ENCODE measurements at places on chromosomes 2 and 18.

- peak; percentile 11 for DNase-seq
Observed at GRCh38 chr2:191155608-191156071, 4.8 kb upstream of the STAT4 start.

DNA sequence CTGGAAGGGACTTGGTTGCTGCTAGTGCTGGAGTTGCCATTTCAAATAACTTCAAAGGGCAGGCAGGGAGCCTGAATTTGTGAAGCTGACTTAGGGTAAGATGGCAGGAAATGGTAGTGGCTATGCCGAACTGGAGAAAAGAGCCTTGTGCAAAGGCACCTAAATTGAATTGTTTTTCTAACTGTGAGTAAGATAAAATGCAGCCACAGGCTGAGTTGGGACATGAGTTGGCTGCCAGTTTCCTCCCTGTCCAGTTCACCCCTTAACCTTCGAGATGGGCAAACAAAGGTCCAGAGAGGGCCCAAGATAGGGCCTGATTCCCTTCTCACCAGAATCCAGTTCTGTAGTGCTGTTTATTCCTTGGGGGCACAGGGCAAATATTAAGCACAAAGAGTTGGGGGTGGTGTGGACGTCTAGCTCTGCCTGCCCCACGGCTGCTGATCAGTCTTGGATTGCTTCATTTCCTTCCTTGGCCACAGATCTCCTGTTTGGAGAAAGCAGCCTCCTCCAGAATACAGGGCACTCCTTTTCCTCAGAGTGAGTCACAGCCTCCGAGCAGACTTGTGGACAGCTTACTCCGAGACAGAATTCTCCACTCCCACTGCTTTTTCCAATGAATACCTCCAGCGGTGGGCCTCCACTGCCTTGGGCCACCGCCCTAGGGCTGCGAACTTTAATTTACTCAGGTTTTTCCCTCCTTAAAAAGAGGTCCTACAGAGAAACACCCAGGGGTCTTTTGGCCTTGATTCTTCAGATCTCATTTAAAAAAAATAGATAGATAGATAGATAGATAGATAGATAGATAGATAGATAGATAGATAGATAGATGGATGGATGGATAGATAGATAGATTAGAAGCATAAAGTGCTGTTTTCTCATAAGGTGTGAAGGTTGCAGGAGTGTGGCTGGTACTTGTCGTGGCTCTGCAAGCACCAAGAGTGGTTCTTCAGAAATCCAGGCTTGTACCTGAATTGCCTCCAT lies 18.4 kb upstream of the SLC20A1 start:
- no peak for DNase-seq

DNA sequence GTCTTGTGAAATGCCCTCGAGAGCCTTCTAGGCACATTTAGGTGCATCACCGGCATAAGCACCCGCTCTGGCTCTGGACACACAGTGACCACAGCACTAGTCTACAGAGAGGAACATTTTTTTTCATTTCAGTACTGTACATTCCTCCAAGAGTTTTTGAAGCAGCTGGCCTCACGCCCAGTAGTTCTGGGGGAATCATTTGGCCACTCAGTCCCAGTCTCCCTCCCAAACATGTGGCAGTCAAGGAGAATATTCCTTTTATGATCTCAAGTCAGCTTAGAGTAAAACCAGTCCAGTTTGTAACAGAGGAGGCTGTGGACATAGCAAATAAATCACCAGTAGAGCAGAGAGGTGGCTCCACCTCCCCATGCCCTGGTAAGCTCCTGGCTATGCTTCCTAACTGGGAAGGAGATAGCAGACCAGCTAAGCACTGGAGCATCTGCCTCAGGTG lies 48.1 kb downstream of the KCNE4 start:
- DNase-seq, result no peak

DNA sequence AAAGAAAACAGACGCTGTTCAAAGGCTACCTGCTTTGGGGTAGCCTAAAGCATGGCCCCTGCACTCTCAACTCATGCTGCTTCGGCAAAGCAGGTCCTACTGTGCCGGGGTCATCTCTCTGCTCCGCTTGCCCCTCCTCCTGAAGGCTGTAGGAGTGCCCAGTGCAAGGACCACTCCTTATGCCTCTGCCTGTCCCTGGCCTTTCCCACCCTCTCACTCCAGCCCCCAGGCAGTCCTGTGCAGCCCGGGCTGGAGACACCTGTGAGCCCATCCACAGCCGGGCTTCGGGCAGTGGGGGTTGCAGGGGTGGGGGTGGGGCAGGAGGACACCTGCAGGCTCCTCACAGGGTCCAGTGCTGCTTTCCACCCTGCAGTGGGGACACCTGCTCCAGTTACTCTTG lies 69.1 kb downstream of the ACKR3 start:
- DNase-seq, result no peak

DNA sequence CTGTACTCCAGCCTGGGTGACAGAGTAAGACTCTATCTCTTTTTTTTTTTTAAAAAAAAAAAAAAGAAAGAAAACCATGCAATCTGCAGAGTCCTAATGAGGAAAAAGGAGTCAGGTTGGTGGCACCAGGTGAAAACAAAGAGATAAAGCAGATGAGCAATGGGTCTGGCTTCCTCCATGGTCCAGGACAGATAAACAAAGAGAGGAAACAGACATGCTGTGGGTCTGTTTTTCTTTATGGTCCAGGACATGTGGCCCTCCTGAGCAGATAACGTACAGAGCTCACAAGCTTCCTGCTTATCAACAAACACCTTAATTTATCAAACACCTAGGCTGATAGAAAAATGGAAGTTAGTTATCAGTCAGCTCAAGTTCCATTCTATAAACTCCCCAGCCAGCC lies 24.4 kb upstream of the TUBB6 start:
- DNase-seq, result no peak

GRCh38 chr2:85758361-85759256 lies 4.8 kb downstream of the ATOH8 start:
- no peak for DNase-seq

- DNase-seq, result no peak
Observed at GRCh38 chr2:218425531-218425930, 6.6 kb downstream of the VIL1 start.

- DNase-seq, result no peak
Observed at GRCh38 chr2:195458936-195459335, 198.1 kb upstream of the SLC39A10 start.

- DNase-seq, result no peak
Observed at GRCh38 chr2:189225032-189225431, 45.5 kb upstream of the COL5A2 start.

GRCh38 chr18:79608999-79609461 lies 70.6 kb upstream of the CTDP1 start:
- no peak for DNase-seq

GRCh38 chr2:3073041-3073595 lies 304.5 kb downstream of the EIPR1 start:
- DNase-seq, result no peak

DNA sequence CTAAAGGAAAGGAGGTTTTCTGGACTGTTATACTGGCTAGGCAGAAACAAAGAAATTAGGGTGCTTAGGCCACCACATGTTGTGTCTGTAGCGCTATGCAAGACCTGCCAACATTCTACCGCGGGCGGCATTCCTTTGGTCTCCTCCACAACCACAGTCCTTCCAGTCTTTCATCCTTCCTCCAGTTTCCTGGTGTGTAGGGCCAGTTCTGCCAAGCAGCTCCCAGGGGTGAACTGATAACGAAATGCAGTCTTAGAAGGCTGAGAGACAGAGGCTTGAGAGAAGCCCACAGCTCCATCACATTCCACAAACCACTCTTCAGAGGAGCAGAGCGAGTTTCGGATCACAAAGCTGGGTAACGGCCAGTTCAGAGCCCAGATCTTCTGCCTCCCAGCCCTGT lies 19.5 kb upstream of the CXXC1 start:
- no peak for DNase-seq

DNA sequence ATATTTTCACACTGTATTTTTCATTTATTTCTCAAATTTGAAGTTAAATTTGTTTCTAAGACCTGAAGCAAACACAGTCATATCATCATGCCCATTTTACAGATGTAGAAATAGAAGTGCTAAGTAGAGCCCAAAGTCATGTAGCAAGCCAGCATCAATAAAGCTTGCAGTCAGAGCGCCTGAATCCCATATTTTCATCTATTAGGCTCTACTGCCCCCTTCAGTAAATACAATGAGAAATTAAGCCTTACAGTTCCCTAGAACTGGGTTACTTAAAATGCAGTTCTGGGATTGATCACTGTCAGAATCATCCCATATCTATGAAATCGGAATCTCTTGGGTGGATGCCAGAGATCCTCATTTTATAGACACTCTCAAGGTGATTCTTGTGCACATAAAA lies 419.9 kb downstream of the TGIF1 start:
- DNase-seq, result no peak

DNA sequence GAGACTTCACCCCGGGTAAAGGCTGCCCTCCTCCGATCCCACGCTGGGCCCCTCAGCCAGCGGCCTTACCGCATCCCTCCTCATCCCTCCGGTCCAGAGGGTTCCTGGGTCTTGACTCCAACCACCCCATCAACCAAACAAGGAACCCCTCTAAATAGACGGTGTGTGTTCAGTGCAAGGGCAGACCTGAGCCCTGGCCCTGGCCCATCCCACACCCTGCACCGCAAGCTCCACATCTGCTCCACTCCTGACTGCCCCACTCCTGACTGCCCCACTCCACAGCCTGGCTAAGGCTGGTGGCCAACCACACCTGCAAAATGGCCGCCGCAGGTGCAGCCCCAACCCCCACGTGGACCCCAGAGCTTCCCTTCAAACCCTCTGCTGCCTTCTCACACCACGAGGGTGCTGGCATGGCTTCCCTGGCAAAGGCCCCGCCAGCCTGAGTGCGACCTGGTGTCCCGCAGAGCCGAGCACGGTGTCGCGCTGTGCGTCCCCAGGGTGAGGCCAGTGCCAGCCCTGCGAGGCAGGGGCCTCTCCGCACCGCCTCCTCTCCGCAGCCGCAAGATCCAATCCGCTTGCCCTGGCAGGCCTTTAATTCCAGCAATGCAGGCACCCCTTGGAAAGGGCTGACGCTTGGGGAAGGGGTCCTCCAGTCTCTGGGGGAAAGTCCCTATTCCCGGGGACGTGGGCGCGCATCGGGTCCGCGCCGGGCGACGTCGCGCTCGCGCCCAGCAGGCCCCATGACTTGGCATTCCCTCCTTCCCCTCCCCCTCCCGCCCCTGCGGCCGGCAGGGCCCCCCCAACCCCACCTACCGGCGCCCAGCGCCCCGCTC lies 1.5 kb downstream of the KIF1A start:
- no peak for DNase-seq

GRCh38 chr18:34726286-34727004 lies 16.3 kb downstream of the DTNA start:
- no peak for DNase-seq

GRCh38 chr18:12934454-12935071 lies 13.2 kb upstream of the SEH1L start:
- DNase-seq, result peak; percentile 22

- no peak for DNase-seq
Observed at GRCh38 chr2:169139993-169140767, 70.8 kb downstream of the DHRS9 start.

- no peak for DNase-seq
Observed at GRCh38 chr2:190415794-190416775, 7.9 kb downstream of the MFSD6 start.

- no peak for DNase-seq
Observed at GRCh38 chr2:95384854-95385569, 17.5 kb upstream of the FAHD2A start.

- DNase-seq, result no peak
Observed at GRCh38 chr2:169761251-169761969, 27.8 kb downstream of the KLHL23 start.

DNA sequence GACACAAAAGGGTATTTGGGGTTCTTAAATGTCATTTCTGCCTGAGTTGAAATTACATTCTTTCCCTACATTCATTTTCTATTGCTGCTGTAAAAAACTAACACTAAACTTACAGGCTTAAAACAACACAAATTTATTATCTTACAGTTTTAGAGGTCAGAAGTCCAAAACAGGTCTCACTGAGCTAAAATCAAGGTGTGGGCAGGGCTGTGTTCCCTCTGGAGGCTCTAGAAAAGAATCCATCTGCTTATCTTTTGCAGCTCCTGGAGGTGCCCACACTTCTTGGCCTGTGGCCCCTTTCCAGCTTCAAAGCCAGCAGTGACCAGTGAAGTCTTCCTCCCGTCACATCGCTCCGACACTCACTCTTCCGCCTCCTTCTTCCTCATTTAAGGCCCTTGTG lies 23.2 kb upstream of the SLC1A4 start:
- no peak for DNase-seq

GRCh38 chr2:1605102-1606045 lies 138.9 kb downstream of the PXDN start:
- DNase-seq, result no peak

GRCh38 chr2:189104934-189105333 lies 74.6 kb downstream of the COL5A2 start:
- no peak for DNase-seq
